Activated CD8-positive, alpha-beta memory T cell treated with anti-CD3 and anti-CD28 coated beads for 24 hours (primary cell): ENCODE measurements at places on chromosomes 5 and 9.

- DNase-seq, result no peak
Measured at GRCh38 chr5:76104027-76104426, 20.8 kb downstream of the SV2C start.

DNA sequence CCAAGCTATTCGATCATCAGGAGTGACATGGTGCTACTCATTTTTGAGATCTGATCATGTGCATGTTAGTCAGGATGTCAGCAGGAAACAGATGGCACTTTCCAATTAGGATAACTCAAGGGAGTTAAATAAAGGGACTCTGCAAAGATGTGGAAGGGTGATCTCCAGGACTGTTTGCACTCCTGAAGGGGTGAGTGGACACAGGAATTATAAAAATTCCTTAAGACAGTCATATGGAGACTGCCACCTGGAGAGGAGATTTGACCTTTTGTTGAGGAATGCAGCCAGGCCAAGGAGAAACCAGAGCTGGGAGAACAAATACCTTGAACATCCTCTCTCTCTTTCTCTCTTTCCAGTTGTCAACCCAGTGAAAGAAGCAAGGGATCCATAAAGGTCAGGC is 189.1 kb downstream of the GABRG2 start:
- DNase-seq, result no peak

- no peak for DNase-seq
Measured at GRCh38 chr5:107889387-107889786, 218.7 kb upstream of the EFNA5 start.

DNA sequence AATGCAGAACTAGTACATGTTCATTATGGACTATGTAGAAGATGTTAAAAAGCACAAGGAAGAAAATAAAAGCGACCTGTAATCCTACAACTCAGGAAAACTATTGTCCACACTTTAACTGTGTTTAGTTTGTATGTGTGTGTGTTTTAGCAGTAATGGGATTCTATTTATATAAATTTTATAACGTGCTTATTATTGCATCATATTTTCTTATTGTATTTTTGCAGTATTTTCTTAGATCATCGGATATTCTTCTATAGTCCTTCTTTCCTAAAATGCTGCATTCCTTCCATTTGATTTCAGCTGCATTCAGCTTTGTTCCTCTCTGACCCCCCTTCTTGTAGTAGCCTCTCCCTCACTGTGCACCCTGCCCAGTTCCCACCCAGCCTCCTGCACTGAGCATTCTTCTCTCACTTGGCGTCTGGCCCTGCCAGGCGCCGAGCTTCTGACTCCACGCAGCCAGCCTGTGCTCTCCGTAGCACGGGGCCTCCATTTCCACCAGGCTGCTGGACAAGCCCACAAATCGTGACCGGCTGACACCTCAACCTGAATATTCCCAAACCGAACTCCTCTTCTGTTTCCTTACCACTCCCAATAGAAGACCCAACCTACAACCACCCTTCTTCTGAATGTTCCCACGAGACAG is 39.9 kb downstream of the MVB12B start:
- DNase-seq, result no peak

DNA sequence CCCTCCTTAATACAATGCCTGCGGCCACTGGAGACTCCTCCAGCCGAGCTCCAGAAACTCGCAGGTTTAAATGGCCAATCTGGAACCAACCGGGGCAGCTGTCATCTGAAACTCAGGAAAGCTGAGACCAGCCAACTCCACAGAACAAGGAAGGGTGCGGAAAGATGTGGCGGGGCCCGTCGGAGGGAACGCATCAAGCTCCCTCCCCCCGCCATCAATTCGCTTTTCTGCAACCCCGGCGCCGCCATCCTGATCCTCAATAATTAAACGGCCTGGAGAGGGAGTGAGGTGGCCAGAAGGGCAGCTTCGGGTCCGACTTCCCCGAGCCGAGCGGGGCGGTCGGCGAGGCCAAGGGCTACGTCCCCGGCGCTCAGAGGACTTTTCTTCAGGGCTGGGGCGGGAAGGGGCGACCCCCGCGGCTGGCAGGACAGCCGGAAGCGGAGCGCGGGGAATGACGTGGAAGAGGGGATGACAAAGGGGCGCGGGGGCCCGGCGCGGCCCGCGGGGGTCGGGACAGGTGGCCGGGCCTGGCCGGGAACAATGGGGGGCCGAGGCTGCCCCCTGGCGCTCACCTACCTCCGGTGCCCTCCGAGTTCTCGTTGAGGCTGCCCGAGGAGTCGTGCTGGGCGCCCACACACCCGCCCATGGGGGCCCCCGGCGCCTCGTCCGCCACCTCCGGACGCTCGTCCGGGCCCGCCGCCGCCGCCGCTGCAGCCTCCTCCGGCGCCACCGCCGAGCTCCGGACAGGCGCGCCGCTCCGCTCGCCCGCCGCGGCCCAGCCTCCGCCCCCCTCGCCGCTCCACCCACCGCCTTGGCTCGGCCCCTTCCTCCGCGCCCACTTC is at the start of gene UBTD2:
Gene UBTD2 (minus strand): TSS at position 745 of the 842 bp plus-strand sequence. CDS start 99 bp downstream, at position 646.
- DNase-seq, result no peak

GRCh38 chr5:89470658-89471057 is 587.7 kb upstream of the MEF2C start:
- no peak for DNase-seq
